ENCODE measurements at places on chromosomes 5 and 9.

DNA sequence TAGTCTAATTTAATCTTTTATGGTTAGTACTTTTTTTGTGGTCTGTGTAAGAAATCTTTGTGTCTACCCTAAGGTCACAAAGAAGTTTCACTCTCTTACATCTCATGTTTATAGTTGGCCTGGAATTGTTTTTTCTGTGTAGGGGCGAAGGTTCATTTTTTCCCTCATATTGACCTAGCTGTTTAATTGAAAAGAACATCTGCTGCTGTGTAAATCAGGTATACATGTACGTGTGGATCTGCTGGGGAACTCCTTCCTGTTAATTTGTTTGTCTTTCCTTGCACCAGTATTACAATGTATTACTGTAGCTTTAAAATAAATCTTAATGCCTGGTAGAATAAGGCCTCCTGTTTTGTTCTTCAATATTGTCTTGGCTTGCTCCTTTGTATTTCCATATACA lies 37.8 kb downstream of the EXOSC2 start:
- DNase-seq = no peak

- DNase-seq = no peak
Measured at GRCh38 chr9:22405869-22406659, 40.6 kb upstream of the DMRTA1 start.

DNA sequence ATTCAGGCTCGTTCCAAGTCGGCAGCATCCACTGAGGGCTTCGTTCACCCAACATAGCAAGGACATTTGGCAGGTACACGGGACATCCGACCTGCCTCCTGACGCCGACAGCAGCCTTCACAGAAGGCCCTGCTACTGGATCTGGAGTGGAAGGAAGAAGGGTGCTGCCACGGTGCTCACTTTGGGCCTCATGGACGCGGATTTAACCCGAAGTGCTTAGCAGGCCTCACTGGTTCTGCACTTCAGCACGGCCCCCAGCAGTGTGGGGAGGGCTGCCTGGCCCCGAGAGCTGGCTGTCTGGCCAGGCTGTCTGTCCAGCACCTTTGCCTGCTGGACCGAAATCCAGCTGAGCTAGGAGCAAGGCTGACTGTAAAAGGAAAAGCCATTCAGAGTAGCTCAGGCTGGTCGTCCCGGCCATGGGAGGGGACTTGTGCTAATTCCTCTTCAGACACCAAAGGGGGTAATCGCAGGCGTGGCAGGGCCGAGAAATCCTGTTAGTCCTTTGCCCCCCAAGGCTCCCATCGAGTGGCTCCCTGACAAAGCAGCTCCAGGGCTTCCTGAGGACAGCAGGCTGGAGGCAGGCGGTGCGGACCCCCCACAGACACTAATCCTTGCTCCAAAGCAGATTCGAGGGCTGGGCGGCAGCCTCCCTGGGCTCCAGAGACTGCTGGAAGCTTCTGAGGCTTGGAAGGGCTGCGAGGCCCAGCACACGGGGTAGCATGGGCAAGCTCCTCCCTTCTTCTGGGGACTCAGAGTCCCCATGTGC lies 11.1 kb upstream of the RXRA start:
- DNase-seq = no peak

- DNase-seq = no peak
Measured at GRCh38 chr5:7955476-7955875, 86.5 kb downstream of the MTRR start.

- no peak for DNase-seq
Measured at GRCh38 chr9:109190151-109190550, 23.1 kb upstream of the FRRS1L start.

- DNase-seq = no peak
Measured at GRCh38 chr5:134240421-134240962, 14.6 kb upstream of the PPP2CA start.

DNA sequence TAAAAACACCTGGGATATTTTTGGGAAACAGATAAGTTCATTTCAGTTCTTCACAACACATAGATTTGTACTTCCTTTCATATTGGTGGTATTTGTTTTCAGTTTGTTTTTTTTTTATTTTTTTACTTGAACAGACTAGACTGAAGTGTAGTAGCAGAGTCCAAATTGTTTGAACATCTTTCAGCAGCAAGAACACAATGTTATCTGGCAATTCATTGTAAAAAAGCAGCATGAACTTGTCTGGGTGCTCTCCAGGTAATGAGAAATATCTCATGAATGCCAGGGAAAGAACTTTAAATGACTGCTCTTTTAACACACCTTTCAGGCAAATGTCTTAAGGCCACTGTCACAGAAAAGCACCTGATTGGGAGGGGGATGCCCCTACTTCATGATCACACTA lies 113.4 kb downstream of the ARL15 start:
- no peak for DNase-seq

- DNase-seq = peak; percentile 46
Measured at GRCh38 chr5:443239-444151, 519 bp downstream of the EXOC3 start.

DNA sequence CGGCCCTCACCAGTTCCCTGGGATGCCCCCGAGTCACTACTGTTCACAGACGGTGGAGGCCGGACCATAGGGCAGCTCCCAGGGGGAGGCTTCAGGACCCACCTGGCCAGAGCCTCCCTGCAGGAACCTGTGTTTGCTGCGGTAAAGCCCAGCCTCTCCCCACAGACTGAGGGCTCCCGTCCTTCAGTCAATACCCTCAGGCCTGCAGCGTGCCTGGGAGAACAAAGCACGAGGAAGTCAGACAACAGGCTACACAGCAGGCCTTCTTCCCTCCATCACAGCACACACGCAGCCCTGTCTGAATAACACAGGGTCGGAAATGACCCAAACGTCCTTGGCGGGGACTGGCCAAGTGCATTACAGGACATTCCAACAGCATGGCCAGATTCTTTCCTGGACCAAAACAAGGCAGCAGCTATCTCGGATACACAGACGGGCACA lies 34.4 kb downstream of the COL23A1 start:
- DNase-seq = no peak

DNA sequence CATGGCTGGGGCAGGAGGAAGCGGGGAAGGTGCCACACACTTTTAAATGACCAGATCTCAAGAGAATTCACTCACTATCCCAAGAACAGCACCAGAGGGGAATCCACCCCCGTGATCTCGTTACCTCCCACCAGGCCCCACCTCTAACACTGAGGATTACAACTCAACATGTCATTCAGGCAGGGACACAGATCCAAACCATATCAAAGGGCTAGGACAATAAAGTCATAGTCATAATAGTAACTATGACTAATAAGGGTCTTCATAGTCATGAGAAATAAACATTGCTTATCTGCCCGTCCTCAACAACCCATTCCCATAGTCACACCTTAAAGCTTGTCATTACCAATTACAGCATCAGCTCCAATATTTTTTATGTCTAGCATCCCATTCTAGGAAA lies 65.3 kb upstream of the SMC2 start:
- DNase-seq = peak; percentile 14

- no peak for DNase-seq
Measured at GRCh38 chr5:133884569-133885311, 83.7 kb downstream of the C5orf15 start.

GRCh38 chr9:113899205-113899604 lies 23.1 kb downstream of the ZNF618 start:
- no peak for DNase-seq

DNA sequence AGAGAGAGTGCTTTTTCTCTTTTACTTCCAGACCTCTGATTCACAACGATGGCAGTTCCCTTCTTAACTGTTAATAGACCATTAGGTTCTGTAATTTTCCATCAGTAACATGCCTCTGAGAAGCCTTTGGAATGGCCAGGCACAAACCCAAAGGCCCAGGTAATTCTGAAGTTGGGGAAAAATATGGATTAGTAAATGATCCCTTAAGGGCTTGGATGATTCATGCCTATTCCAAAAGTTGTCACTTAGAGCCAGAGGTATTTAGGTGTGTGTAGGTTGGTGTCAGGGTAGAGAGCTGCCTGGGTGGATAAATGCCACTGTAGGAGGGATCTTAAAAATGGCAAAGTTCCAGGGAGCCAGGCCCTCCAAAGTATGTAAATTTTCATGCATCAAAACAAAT lies 228.8 kb downstream of the PLK2 start:
- no peak for DNase-seq
